Activated naive CD4-positive, alpha-beta T cell treated with anti-CD3 and anti-CD28 coated beads for 36 hours (primary cell): ENCODE measurements at places on chromosomes 11 and 22. TPM values are rescaled to one million over a fixed set of nuclear protein-coding genes. Genes with fewer than 3 reads are reported as not detected.
A peak's percentile ranks its signal among the peaks of the same experiment; 100 is the strongest.

DNA sequence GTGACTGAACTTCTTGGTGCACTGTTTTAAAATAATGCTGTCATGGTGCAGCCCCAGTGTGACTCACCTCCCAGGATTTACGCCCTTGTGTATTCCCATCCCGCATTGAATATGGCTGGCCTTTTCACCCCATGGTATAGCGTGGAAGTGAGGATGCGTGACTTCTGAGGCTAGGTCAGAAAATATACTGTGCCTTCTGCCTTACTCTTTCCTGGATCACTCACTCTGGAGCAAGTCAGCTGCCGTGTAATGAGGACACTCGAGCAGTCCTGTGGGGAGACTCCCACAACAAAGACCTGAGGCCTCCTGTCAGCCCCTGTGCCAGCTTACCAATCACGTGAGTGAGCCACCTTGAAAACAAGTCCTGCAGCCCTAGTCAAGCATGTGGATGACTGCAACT is 471.9 kb upstream of the KIRREL3 start:
- DNase-seq, result no peak

DNA sequence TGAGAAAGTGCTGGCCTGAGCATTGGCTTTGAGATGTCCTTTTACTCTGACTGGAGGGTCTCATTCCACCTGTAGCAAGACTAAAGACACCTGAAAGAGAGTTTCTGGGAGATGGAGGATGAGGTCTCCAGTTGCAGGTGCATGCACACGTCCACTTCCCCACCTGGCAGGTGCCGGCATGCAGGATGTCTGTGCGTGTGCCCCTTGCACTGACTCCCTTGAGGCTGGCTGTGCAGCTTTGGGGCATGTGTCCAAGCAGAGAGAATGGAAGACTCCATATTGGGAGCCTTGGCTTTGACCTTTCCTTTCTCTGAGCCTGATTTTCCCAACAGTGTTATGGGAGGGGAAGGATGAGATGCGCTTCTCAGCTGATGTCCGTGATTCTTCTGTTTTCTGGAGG is 44.0 kb upstream of the TUB start:
- no peak for DNase-seq

- DNase-seq, result no peak
Observed at GRCh38 chr11:108235633-108236032, 12.8 kb downstream of the ATM start.

DNA sequence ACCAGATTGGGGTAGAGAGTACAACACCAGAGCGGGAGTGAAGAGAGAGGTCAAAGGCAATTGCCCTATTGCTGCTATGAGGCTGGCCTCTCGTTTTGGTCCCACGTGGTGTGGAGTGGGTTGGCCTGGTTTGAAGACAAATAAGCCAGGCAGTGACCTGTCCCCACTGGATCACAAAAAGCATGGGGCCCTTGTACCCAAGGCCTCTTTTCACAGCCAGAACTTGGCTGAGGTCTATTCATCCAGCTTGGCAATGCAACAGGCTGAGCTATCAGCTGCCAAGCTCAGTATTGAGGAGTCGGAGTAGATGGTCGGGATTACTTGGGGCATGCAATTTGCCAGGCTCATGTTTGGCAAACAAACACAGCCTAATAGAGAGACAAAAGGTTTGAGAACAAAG is 19.2 kb upstream of the GALNT18 start:
- DNase-seq, result no peak

GRCh38 chr11:44950031-44950624 is 555 bp downstream of the TP53I11 start:
- peak; percentile 38 for DNase-seq

DNA sequence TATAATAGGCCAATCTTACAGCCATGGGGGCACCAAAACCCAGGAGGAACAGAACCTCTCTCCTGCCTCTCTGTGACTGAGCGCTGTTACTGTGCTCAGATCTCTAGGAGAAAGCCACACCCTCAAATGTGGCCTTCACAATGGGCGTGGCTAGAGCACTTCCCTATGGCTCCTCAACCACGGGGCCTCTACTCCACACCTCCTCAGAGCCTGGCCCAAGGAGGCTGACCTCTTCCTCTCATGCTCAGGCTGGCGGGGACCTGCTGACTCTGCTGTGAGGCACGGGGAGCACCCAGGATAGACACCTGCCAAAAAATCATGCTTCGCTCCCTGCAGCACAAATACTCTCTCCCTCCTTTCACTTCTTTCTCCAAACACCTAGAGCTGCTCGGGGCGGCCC is 41.0 kb downstream of the C11orf58 start:
- DNase-seq, result no peak

- no peak for DNase-seq
Observed at GRCh38 chr11:113533425-113533698, 58.2 kb upstream of the DRD2 start.

- no peak for DNase-seq
Observed at GRCh38 chr11:115396533-115396932, 107.7 kb downstream of the CADM1 start.

GRCh38 chr11:73267906-73268540 is 4.1 kb upstream of the P2RY6 start:
- no peak for DNase-seq

DNA sequence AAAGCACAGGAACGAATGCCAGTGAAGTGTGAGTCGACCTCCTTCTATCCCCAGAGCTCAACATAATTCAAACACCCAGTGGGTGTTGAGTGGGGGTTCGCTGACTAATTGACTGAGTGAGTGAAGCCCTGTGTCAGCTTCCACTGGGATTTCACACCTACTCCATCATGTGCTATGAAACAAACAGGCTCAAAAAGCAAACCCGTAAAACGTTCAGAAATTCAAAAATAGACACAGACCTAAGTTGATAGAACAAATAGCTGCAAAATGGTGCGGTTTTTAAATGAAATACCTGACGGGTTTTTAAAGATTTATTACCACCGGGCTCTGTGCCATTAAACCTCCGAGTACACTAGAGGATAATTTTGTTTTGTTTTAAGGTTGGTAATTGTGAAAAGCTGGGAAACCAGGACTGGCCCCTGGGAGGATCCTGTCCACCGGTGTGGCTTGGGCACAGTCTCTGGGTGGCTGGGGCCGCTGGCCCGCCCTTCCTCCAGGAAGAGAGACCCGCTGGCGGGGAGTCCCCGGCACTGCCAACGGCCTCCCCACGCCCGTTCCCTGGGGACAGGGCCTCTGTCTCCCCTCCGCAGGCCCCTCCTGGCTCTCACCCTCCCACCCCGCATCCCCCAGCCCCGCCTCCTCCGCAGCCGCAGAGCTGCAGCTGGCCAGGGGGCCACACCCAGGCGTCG is 13.6 kb downstream of the KCNJ5 start:
- no peak for DNase-seq

- peak; percentile 58 for DNase-seq
Observed at GRCh38 chr22:22687638-22688500, 43.5 kb downstream of the GGTLC2 start.

GRCh38 chr11:70743941-70744351 is 345.6 kb downstream of the CTTN start:
- no peak for DNase-seq

GRCh38 chr11:62792202-62792575 is 383 bp upstream of the TMEM223 start:
- DNase-seq, result peak; percentile 28

DNA sequence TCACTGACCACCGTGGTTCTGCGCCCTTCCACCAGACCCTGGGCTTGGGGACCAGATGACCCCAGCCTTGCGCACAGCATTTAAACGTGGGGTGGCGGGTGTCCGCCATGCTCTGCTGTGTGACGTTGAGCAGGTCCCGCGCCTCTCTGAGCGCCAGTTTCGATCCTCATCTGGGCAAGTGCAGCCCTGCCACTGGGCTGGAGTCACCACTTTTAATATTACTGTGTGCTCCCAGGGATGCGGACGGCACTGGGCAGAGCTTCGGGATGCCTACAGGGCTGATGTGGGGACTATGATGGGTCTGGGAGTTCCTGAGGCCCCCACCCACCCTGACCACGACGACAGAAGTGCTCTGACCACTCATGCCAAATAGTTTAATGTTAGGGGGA is 1.2 kb upstream of the NUDT8 start:
- no peak for DNase-seq

DNA sequence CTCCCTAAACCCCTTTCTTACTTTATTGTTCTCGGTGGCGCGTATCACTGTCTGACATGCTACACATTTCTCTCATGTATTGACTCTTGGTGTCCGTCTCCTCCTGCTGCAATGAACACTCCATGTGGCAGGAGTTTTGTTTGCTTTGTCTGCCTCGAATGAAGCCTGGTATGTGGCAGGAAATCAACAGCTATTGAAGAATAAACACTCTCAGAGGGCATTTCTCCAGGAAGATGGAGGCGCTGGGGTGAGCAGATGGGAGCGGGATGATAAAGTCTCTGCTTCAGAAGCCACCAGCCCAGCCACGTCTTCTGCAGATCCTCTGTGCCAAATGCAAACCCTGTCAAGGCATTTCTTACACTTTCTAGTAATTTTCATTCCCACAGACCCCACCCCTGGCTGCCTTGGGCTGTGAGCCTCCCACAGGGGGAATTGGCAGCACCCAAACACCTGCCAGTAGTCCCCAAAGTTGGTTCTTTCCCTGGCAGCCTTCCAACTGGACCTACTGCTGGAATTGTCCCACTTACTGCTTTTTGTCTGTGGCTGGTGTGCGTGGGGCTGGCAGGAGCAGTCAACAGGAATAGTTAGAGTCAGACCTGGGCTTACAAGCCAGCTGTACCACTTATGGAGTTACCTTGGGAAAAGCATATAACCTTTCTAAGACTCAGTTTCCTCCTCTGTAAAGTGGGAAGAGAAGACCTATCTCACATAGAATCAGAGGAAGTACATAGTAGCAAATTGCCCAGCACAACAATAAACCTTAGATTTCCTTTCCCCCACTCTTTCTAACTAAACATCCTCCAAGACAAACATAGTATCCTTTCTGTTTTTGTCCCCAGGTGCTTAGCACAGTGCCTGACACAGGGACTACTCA is 13.3 kb upstream of the IL10RA start:
- DNase-seq, result no peak

DNA sequence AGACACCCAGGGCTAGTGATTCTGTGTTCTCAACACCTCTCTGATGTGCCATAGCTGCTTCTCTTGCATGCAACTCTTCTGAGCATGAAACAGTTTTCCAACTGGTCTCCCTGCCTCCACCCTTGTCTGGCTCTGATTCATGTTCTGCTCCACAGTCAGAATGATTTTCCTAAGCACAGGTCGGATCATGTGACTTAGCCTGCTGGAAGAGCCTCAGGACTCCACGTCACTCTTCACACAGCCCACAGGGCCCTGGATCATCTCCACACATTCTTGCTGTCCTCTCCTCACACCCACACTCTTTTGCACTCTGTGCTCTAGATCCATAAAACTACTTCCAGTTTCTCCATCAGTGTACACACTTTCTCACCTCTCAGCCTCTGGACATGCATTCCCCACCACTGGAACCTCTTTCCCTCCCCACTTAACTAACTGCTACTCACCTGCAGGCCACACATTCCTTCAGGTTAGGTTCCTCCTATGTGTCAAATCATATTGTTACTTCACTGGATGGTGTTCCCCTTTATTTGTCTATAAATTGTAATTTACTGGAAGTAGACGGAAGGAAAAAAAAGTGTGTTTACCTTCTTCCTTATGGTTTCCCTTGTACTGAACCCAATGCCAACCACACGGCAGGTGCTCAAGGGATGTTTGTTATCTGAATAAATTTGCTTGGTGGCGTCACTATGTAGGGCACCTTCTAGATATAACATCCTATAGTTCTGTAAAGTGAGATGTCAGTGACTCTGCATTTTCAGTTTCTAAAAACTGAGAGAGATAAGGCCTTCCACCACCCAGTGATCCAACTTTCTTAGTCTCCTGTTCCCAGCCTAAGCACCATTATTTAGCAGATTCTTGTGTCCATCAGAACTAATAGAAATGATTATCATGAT is 133.7 kb downstream of the ETS1 start:
- no peak for DNase-seq

- no peak for DNase-seq
Observed at GRCh38 chr11:24587635-24588034, 90.8 kb downstream of the LUZP2 start.

LUZP2 gene
- total RNA-seq, result not detected

GRAMD4 gene
- total RNA-seq, result 35.4 TPM

SMTN gene
- 47.6 TPM for total RNA-seq

PRAME gene
- total RNA-seq, result not detected

UBQLNL gene
- 0.15 TPM for total RNA-seq

USP2 gene
- 0.35 TPM for total RNA-seq

SERHL2 gene
- 1.3 TPM for total RNA-seq

SEZ6L gene
- total RNA-seq, result not detected

DRD4 gene
- total RNA-seq, result 1.0 TPM

NOX4 gene
- total RNA-seq, result not detected

ADAMTS8 gene
- total RNA-seq, result not detected

GAB4 gene
- not detected for total RNA-seq
